Left colon (tissue), 2 donors: ENCODE measurements at places on chromosomes 7 and 10. TPM values are rescaled to one million over a fixed set of nuclear protein-coding genes. Genes with fewer than 3 reads are reported as not detected.
A peak's percentile ranks its signal among the peaks of the same experiment; 100 is the strongest.

BMPER gene
- 1.2 TPM for total RNA-seq

VWA2 gene
- 1.1 TPM for total RNA-seq

SCART1 gene
- 3.9 TPM for total RNA-seq

CPXM2 gene
- 11.6 TPM for total RNA-seq

ELN gene
- total RNA-seq: 10.3 TPM

UNCX gene
- not detected for total RNA-seq

MNX1 gene
- 15.9 TPM for total RNA-seq

C10orf95 gene
- 2.2 TPM for total RNA-seq

HSPA12A gene
- total RNA-seq: 7.2 TPM

AMPH gene
- total RNA-seq: 1.1 TPM

CAPZA2 gene
- total RNA-seq: 209 TPM

SYT15 gene
- 1.4 TPM for total RNA-seq

RELN gene
- 1.5 TPM for total RNA-seq

CLRN3 gene
- 155 TPM for total RNA-seq

CCDC146 gene
- total RNA-seq: 15.7 TPM

IFIT3 gene
- total RNA-seq: 10.3 TPM

FAM13C gene
- 6.4 TPM for total RNA-seq

GRCh38 chr10:58311026-58311425 is 23.8 kb upstream of the UBE2D1 start:
- DNase-seq: no peak

DNA sequence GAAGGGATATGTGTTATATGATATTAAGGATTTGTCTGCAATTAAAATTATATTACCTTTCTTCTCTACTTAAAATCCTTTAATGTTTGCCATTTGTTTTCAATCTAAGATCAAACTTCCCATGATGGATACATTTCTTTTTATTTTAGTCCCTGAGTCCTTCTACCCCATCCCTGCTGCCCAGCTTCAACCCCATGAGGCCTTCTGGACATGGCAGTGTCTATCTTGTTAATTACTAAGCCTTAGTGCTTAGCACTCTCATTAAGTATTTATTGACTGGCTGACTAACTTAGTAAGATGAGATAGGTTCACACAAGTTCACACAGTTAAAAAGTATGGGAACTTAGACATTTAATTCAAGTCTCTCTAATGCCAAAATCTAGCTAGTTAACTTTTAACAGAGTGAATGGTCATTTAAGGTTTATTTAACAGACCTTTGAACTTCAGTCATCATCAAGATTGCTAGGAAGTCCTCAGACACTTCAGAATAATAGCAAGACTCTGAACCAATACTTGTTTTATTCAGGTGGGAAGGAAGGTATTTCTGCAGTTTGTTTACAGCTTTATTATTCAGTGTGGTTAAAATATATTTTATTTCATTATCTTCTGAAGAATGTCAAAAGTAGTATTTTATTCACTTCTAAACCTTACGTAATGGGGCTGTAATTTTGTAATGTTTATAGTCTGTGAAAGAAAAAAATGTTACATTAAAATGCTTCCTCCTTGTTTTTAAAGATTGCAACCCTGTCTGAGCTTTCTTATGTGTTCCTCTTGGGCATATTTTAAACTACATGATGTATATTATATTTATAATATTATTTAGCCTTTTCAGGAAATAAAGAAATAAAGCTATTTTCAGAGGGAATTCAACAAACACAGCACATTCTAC is 848.9 kb downstream of the REEP3 start:
- DNase-seq: no peak

GRCh38 chr10:11050301-11051287 is 32.9 kb downstream of the CELF2 start:
- DNase-seq: no peak

GRCh38 chr7:45068236-45069023 is 20.3 kb downstream of the NACAD start:
- no peak for DNase-seq

DNA sequence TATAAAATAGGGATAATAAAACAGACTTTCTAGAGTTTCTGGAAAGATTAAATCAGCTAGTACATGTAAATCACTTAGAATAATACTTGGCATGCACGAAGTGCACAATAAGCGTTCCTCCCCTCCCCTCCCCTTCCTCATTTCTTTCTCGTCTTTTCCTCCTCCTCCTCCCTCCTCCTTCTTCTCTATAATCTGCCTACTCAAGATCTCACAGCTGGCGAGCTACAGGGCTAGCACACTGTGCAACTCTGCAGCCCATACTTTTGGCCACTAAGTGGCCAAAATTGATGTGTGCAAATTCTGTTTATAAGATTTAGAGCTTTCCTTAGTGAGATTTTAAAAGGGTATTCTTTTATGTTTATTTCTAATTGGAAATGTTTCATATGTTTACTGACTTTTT is 565.3 kb downstream of the PHTF2 start:
- DNase-seq: no peak

DNA sequence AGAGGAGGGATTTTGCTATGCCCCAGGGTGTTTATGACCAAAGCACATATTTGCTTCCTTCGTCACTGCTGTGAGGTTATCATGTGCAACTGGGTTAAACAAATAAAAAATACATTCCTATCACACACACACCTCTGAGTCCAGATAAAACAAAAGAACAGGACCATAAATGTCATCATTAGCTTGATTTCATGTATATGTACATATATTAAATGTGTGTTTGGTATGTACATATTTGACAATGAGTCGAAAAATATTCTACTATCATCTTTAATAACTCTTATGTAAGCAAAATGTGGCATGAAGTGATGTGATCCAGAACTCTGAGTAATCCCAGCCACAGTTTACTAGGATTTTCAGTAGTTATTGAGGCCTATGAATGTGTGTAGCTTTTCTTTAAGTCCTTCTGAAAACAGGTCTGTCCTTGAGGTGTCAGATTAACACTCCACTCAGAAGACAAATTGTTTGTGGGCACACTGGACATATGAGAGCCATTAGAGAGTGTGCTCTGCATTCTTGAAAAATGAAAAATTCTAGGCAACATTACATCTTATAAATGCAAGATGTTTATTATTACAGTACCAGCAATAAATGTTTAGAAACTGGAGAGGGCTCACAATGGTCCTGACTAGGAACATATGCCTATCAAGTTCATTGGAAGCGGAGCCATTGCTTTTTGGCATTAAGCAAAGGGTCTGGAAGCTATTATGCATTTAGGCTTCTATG is 335.1 kb upstream of the SEMA3A start:
- no peak for DNase-seq

DNA sequence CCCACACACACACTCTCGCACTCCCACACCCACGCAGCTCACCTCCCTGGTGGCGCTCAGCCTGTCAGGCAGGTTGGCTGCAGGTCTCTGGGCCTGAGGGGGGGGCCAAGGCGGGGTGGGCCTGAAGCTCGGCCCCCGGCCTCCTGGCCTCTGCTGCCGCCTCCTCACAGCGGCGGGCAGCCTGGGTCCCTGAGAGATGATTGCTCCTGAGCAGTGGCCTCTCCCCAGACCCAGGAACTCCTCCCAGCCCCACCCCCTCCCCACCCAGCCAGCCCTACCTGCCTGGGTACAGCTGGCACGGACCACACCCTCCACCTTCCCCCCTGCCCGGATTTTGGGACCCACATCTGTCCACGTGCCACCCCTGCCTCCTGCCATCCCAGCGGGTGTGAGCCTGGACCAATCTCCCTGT is 4.6 kb upstream of the TMEM184A start:
- DNase-seq: no peak

- DNase-seq: no peak
Observed at GRCh38 chr10:104325436-104326435, 12.5 kb downstream of the ITPRIP start.

DNA sequence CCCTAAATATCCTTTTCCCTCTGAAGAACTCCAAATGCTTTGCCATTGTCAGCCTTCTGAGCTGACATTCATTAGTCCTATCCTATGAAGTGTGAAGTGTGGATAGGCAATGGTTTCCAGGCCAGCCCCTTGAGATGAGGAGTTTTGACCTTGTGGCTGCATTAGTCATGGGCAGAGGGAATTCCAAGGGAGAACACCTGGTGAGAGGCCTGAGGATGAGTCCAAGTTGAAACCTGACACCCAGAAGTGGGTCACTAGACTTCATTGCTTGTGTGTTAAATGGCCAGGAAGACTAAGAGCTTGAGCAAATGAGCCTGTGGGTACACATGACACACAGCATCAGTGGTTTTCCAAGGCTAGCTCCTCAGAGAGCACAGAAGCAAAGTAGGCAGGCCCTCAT is 260.8 kb downstream of the SKAP2 start:
- no peak for DNase-seq

DNA sequence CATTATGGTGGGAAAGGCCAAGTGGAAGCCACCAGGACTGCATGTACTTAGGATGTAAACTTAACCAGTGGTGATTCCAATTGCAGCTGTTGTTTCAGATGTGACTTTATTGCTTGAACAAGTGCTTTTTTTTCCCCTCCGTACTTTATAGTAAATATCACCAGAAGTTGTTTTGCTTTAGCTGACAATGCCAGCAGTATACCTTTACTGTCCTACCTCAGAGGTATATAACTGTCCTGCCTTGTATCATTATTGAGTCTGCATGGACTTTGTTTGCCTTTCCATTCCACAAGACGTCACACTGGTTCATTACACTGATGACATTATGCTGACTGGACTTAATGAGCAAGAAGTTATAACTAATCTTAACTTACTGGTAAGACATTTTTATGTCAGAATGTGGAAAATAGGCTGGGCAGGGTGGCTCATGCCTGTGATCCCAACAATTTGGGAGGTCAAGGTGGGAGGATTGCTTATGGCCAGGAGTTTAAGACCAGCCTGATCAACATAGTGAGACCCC is 77.1 kb upstream of the RAB18 start:
- no peak for DNase-seq

DNA sequence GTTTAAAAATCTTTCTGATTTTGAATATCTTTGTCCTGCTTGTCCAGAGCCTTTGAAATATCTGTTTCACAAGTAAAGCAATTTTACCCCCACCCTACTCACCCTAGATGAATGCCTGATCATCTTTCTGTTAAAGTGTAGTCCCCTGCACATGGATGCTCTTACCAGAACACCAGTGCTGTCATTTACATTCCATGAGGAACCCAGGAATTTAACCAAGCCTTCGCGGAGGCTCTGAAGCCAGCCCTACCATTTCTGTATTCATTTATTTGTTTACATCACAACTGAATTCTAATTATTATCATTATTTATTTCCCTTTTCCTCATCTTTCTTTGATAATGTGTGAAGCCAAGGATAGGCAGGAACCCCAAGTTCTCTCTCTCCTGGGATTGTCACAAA is 167.8 kb upstream of the MYO3A start:
- DNase-seq: no peak

- DNase-seq: no peak
Observed at GRCh38 chr7:4103352-4104091, 578.6 kb upstream of the FOXK1 start.

DNA sequence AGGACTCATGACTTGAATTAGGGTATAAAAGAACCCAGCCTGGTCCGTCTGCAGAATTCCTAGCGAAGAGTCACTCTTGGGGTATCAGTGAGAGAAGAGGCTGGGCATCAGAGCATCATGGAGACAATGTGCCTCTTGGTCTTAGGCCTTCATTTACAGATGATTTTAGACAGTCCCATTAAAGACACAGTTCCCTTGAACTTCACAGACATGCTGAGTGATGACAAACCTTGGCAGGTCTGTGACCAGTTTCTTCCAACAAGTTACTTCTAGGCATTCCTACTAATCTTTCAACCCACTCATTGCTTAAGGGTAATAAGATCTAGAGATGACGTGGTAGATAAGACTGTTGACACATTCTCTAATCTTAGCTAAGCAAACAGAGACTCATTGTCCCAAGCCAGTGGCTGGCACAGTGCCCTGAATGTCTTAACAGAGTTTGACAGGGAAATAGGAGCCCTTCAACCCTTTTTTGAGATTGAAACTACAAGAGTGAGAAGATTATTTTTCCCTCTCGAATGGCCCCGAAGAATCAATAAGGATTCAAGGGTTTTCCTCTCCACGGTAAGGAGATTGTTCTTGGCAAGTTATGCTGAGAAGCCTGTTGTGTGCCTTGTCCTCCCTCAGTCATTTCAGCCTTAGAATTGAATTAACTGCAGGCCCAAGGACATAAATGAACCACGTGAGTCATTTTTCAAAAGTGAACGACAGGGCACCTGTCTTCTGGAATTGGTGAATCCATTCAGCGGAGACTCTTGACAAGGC is 281.1 kb downstream of the CCDC3 start:
- peak; percentile 93 for DNase-seq

DNA sequence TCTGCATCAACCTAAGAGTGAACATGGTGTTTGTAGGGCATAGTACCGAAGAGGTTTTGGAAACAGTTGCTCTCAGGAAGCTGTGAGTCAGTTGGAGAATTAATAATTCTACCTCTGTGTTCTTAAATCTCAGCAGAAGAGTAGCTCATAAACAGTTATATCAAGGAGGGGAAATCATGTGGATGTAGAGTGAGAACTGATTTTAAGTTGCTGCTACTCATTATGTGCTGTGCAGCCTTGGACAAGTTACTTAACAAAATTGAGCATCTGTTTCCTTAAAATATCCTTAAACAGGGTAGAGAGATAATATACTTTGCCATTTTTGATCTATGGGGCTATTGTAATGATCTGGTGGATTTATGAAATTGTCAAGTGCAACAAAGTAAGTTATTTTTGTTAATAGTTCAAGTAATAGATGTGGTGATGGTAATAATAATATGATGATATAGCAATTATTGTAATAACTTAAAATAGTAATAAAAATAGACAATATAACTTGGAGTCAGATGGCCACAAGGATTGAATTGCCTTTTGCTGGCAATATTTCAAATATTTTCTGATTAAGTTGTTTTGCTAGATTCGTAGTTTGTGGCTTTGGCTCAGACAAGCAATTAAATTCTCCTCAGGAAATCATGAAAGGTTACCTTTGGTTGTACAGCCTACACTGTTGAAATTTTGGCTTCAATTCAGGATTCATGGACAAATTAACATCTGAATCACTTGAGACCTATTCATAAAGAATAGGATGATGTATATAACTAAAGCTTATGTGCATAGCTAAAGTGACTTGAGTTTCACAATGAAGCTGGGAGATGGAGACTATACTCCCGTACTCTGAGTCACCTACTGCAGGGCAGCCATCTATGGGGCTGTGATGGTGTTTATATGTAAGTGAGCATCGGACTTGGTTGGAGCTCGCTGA is 228.5 kb downstream of the CDK14 start:
- DNase-seq: no peak

GRCh38 chr7:3238525-3239210 is 62.4 kb upstream of the SDK1 start:
- no peak for DNase-seq

- DNase-seq: no peak
Observed at GRCh38 chr7:92824901-92825480, 11.4 kb downstream of the CDK6 start.

GRCh38 chr7:116166156-116166555 is 44.2 kb upstream of the TES start:
- no peak for DNase-seq

GRCh38 chr10:132264966-132265889 is 42.5 kb downstream of the STK32C start:
- no peak for DNase-seq

- no peak for DNase-seq
Observed at GRCh38 chr10:113616244-113617074, 47.4 kb downstream of the NRAP start.
